T follicular helper cell (primary cell): ENCODE measurements at places on chromosomes 1 and 21.

GRCh38 chr1:79827446-79827845, 820.9 kb upstream of the ADGRL4 start:
- no peak for DNase-seq

DNA sequence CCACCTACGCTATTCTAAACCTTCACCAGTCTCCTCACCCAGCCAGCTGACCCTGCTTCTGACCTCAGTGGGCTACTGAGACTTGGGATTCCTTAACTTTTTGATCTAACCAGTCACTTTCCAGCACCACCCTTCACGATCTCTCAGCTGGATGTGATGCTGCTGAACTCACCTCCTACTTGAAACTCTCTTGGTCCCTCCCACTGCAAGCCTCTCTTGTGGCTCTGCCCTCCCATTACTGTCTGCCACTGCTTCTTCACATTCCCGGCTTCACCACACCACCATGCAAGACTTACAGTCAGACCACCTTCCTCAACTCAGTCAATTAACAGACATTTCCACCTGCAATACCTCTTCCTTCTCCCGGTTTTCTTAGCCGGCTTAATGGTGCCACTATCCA, 6.3 kb downstream of the TAF5L start:
- DNase-seq = no peak

- DNase-seq = no peak
Observed at GRCh38 chr1:207503950-207504349, 8.0 kb downstream of the CR1 start.

DNA sequence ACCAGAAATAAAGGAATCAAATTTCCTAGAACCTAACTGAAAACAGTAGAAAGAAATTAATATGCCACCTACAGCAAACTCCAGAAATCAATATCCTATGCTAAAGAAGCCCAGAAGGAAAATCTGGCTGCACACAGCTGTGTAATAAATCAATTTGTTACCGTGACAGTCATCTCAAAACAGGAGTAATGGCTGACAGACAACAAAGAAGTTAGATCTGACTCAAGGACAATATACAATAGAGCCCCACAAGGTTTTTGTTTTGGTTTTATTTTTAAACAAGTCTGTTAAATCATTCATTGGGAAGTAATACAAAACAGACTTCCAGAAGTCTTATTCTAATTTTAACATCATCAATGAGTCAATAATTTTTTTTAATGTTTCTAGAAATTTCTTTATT, 168.4 kb downstream of the RERE start:
- no peak for DNase-seq

DNA sequence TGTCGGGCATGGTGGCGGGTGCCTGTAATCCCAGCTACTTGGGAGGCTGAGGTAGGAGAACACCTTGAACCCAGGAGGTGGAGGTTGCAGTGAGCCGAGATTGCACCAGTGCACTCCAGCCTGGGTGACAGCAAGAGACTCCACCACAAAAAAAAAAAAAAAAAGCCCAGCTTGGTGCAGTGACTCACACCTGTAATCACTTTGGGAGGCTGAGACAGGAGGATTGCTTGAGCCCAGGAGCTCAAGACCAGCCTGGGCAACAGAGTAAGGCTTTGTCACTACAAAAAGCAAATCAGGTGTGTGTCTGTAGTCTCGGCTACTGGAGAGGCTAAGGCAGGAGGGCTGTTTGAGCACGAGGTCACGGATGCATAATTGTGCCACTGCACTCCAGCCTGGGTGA, 5.0 kb upstream of the H6PD start:
- no peak for DNase-seq
